ENCODE measurements at places on chromosomes 12 and 14.

GRCh38 chr14:88005978-88006851, 1.3 kb downstream of the GPR65 start:
- DNase-seq, result no peak

GRCh38 chr12:55019784-55020183, at the start of gene NEUROD4:
Gene NEUROD4 (plus strand): TSS chr12:55019974. CDS start chr12:55026440, 6,466 bp downstream.
- DNase-seq, result peak; percentile 61

DNA sequence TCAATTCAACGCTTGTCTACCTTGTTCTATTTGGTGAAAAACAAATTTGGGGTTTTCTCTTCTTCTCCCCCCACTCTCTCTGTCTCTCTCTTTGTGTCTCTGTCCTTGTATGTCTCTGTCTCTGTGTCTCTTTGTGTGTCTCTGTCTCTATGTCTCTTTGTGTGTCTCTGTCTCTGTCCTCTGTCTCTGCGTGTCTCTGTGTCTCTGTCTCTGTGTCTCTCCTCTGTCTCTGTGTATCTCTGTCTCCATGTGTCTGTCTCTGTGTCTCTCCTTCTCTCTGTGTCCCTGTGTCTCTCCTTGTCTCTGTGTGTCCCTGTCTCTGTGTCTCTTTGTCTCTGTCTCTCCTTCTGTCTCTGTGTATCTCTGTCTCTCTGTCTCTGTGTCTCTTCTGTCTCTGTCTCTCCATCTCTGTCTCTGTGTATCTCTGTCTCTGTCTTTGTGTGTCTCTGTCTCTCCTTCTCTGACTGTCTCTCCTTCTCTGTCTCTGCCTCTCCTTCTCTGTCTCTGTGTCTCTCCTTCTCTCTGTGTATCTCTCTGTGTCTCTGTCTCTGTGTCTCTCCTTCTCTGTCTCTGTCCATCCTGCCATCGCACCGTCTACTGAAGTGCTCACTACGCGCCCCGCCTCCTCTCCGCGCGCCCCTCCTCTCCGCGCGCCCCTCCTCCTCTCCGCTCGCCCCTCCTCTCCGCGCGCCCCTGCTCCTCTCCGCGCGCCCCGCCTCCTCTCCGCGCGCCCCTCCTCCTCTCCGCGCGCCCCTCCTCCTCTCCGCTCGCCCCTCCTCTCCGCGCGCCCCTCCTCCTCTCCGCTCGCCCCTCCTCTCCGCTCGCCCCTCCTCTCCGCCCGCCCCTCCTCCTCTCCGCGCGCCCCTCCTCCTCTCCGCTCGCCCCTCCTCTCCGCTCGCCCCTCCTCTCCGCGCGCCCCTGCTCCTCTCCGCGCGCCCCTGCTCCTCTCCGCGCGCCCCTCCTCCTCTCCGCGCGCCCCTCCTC, 12.8 kb downstream of the LRCOL1 start:
- DNase-seq, result no peak

DNA sequence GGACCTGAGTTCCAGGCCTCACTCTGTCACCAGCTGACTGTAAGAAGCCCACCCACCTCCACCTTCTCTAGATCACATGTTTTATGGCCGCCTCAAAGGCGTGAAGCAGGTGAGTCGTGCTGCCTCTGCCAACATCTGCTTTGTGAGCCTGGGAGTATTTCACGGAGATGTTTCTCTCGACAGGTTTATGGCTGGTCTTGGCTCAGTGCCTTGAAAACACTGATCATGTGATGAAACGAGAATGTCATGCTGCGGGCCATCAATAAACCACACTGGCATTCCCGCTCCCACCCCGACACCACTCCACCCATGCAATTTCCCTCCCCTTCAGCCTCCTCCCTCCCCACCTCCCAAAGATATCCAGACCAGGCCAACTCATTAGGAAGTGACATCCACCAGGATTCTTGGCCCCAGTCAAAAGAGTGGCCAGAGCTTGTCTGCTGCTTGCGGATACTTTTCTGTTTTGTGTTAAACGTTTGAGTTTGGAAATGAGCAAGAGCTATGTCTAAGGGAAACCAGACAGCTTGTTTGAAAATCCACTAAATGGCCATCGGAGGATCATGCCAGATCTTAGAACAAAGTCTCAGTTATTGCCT, 53.8 kb upstream of the NTF3 start:
- peak; percentile 37 for DNase-seq

DNA sequence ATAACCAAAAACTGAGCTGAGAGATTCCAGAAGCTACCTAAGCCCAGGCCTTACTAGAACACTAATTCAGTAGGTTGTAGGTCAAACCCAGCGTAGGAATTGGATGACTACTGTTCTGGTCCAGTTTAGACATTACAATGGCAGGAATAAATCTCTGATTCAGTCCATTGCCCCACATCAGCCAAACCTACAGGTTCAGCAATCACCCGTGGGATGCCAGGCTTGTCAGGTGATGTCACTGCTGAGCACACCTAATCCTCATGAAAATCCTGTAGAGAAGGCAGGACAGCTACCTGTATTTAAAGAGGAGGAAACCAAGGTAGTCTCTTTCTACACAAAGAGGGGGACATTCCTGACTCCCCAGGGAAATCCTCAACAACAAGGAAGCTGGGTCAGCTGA, 63.7 kb downstream of the RFX4 start:
- DNase-seq, result no peak
